Cortex of kidney (tissue), 1 donor: ENCODE measurements at places on chromosomes 5 and 9.

- DNase-seq, result no peak
These were observed 6.8 kb upstream of the CEP120 start for GRCh38 chr5:123429993-123430392.

DNA sequence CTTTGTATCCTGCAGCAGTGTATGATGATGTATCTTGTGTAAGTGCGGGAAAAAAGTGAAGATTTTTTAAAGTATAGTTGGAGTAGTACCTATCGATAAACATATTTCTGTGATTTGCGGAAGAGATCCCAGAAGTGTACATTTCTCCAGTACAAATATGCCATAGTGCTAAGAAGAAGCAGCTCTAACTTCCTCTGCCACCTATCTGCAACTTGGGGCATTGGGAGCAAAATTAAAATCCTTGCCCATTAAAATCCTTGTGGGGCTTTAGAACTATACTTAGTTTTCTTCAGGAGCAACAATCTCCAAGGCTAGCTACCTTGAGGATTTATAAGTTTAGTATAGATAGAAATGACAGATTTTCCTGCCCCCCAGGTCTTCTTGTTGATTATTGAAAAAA is 123.7 kb downstream of the VCAN start:
- no peak for DNase-seq

DNA sequence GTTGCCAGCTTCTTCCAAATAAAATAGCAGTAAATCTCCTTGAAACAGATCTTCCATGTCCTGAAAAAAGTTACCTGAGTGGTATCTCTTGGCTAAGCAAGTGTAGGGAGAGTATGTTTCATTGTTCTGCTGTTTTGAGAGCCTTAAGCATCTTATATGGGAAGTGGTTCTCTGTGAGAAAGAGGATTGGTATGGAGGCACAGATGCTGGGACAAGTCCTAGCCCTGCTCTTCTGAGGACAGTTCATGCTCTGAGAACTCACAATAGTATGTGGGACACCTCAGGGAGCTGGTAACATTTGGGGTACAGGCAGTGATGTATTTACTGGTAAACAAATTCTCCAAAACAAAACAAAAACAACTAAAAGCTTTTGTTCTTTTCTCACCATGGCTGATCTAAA is 2.0 kb downstream of the PPP3R2 start:
- no peak for DNase-seq

- no peak for DNase-seq
These were observed 202.5 kb downstream of the GDNF start for GRCh38 chr5:37637165-37637845.

GRCh38 chr9:108836781-108837180 is 19.0 kb downstream of the ACTL7B start:
- no peak for DNase-seq

DNA sequence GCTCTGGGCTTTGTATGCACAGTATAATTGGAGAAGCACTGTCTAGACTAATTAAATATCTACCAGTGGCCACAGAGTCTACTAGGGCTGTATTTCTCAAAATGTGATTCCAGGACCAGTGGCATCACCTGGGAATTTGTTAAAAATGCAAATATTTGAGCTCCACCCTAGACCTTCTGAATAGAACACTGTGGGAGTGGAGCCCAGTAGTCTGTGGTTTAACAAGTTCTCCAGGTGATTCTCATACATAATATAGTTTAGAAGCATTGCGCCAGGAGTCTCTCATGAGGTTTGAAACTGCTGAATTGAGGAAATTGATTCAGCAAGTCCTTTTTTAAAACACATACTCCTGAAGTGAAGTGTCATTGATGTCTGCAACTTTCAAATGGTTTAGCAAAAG is 74.7 kb downstream of the FCHO2 start:
- DNase-seq, result no peak

DNA sequence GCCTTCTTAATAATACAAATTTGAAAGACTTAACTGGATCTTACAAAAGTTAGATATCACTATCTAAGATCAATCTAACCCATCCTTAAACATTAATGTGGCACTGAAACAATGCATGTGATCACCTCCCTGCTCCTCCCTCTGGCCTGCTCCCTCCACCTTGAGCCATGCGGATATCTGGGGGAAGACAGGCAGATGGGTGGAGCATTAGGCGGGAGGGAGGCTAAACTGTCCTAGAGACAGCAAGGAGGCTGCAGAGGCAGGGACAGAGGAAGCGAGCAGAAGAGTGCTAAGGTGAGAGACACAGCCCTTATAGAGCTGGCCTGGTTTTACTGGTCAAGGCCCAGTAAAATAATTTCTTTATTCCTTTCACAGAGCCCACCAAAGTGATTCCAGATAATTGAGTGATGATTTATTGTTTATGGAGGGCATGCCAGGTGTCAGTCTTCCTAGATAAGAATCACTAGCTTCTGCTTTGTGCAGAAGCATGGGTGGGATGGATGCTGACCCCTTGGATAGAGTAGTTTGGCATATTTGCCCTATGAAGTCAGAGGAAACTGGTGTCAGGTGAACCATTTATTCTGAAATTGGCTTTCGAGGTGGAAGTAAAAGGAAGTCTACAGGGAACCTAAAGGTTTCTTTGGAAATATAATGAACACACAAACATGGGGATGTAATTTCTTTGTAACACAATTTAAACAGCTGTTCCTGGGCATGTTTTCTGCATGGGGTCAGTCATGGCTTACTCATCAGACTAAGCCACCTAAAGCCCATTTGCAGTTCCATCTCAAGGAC is 188.3 kb downstream of the GNAQ start:
- no peak for DNase-seq

DNA sequence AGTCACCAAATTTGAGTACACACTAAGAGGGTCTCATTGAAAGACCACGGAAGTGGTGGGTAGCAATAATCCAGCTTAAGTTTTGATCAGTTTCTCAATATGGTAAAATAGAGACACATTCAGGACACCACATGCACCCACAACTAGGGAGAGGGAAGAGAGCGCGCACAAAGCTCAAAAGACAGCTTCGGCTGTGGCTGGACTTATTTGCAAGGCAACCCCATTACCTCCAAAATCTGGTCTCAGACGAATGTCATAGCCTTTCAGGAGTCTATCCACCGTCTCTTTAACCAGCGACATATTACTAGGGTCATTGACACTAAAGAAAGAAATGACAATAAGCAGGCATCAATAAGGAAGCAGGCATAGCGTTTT is 443 bp downstream of the GABRB2 start:
- DNase-seq, result no peak

- DNase-seq, result no peak
These were observed 1092.5 kb upstream of the SEMA6A start for GRCh38 chr5:117667105-117667504.

- DNase-seq, result no peak
These were observed 13.8 kb downstream of the EXOSC2 start for GRCh38 chr9:130707225-130707976.

GRCh38 chr5:170795154-170795553 is 11.6 kb downstream of the GABRP start:
- no peak for DNase-seq

DNA sequence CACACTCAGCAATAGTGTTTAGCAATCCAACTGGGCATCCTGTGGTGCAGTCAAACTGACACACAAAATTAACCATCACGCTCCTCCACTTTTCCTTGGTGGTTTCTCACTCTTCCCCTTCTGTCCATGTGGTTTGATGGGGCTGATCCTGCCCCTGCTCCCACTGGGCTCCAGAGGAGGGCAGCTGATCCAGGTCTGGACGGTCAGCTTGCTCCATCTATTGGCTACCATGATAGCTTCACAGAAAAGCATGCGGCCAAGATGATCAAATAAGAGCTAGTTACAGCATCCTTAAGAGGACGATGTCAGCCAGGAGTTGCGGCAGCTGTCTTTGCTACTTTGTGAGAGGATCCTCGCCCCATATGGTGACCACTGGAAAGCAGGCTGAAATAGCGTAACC is 29.6 kb upstream of the RANBP17 start:
- no peak for DNase-seq

DNA sequence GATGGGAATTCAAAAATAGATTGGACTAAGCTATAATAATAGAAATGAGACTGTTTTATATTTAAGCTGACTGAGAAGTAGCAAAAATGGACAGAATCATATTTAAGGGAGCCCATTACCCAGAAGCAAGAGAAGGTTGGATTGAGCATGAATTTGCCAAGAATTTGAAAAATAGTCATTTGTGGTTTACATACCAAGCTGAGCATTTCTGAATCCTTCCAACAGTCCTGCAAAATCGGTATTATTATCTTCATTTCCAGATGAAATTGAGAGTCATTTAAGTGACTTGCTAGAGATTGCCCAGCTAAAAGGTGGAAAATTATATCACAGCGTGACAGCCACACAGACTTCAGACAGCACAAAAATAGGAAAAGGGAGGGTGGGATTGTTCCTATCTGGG is 48.4 kb downstream of the TNFSF15 start:
- no peak for DNase-seq

- DNase-seq, result no peak
These were observed 7.6 kb downstream of the CTNNAL1 start for GRCh38 chr9:109005678-109006077.

- no peak for DNase-seq
These were observed 430 bp upstream of the MSH3 start for GRCh38 chr5:80654054-80654390.

GRCh38 chr9:70924895-70925547 is 196.4 kb downstream of the TRPM3 start:
- no peak for DNase-seq

- DNase-seq, result no peak
These were observed 39.5 kb downstream of the ADAMTS16 start for GRCh38 chr5:5179597-5179996.

- no peak for DNase-seq
These were observed 3.1 kb upstream of the RPL37 start for GRCh38 chr5:40838086-40838485.

- DNase-seq, result no peak
These were observed 315 bp upstream of the GPR150 start for GRCh38 chr5:95619514-95620029.

GRCh38 chr5:67077296-67077695 is 119.3 kb downstream of the CD180 start:
- no peak for DNase-seq

DNA sequence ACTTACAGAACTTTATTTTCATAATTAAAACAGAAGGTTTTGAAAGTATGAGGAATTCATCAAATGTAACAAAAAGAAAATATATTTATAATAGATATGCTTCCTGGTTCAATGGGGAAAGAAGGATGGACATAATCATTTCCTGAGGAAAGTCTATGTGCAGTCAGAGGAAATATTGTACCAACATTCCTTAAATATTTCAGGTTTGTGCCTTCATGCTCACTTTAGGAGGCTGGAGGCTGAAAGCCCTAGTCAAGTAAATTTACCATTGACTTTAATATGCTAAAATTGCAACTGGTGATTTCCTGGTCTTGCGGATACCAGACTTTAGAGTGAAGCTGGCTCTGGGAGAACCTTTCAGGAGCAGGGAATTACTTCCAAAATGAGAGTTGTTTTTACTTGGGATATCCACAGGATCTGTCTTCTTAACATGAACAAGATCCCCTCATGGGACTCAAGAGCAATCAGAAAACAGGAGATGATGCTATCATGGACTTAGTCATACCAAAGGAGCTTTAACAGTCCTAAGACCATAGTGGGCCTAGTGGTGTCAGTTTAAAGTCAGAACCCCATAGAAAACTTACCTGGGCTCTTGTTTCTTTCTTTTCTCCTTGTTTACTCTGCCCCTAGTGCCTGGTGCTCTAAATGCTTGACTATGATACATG is 762.8 kb upstream of the GRAMD2B start:
- no peak for DNase-seq

- no peak for DNase-seq
These were observed 19.9 kb downstream of the VAV2 start for GRCh38 chr9:133971981-133972941.

GRCh38 chr5:28310696-28311095 is 1272.3 kb upstream of the CDH9 start:
- no peak for DNase-seq

DNA sequence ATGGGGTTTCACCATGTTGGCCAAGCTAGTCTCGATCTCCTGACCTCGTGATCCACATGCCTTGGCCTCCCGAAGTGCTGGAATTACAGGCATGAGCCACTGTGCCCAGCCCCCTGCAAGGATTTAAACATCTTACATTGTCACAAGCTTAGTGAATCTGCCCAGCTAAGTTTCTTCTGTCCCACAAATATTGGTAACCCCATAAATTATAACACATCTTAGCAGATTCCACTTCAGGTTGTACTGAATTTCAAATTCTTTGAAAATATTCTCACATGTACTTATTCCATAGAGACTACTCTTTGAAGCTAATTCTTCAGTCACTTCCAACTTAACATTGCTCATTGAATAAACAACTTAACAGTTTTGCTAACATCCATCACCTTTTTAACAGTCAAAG is 13.4 kb upstream of the AFF4 start:
- DNase-seq, result no peak

GRCh38 chr5:96146675-96147074 is 185.0 kb upstream of the ELL2 start:
- no peak for DNase-seq

DNA sequence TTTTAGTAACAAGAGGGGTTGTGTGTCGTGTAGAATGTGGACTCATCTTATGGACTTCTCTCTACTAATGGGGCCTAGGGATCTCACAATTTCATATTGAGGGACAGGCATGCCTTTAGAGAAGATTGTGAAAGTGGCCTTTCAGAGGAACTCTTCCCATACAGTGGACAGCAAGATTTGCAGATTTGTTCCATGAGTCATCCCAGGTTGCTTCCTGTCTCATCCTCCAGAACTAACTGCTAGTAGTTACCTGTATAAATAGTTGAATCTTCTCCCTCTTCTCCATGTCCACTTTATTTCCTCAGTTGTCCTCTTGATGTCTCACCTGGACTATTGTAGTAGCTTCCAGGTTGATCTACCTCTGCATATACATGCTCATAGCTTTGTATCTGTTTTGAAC is 997.5 kb upstream of the CTNND2 start:
- no peak for DNase-seq

GRCh38 chr9:86039991-86040860 is 59.1 kb downstream of the GOLM1 start:
- no peak for DNase-seq

- DNase-seq, result no peak
These were observed 125.8 kb upstream of the CXCL14 start for GRCh38 chr5:135704616-135705015.

GRCh38 chr5:39190311-39191102 is 28.9 kb downstream of the FYB1 start:
- no peak for DNase-seq

DNA sequence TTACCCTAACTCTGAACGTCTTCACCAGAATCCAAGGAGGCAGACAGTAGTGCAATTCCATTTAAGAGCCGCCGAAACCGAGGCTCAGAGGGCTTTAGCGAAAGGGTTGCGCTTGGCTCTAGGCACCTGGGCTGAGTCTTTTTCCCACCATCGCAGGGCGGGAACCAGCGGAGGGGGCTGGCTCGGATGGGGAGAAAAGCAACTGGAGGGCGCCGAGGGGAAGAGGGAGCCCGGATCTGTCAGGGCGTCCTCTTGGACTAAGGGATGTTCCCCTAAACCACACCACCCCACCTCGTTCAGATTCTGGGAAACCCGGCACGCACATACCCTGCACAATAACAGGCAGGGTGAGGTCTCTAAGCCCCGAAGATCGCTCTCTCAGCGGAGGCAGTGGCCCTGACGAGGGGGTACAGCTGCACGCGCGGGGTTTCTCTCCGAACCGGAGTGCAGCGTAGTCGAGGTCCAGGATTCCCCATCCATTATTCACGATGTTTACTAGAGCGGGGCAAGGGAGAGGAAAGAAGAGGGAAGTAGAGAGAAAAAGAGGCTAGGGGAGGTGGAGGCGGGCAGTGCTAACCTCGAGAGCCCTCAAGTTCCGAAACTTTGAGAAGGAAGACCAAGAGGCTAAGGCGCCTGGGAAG is 1.3 kb upstream of the POU4F3 start:
- no peak for DNase-seq
